Activated T-cell treated with anti-CD3 and anti-CD28 coated beads, Interleukin-2, amount 50 U/mL, for 72 hours (primary cell): ENCODE measurements at places on chromosomes 7 and 10. TPM values are rescaled to one million over a fixed set of nuclear protein-coding genes. Genes with fewer than 3 reads are reported as not detected.

- no peak for DNase-seq
Measured at GRCh38 chr7:107622894-107623293, 37.7 kb upstream of the SLC26A4 start.

GRCh38 chr7:109616551-109617069 lies 1046.9 kb downstream of the DNAJB9 start:
- no peak for DNase-seq

DNA sequence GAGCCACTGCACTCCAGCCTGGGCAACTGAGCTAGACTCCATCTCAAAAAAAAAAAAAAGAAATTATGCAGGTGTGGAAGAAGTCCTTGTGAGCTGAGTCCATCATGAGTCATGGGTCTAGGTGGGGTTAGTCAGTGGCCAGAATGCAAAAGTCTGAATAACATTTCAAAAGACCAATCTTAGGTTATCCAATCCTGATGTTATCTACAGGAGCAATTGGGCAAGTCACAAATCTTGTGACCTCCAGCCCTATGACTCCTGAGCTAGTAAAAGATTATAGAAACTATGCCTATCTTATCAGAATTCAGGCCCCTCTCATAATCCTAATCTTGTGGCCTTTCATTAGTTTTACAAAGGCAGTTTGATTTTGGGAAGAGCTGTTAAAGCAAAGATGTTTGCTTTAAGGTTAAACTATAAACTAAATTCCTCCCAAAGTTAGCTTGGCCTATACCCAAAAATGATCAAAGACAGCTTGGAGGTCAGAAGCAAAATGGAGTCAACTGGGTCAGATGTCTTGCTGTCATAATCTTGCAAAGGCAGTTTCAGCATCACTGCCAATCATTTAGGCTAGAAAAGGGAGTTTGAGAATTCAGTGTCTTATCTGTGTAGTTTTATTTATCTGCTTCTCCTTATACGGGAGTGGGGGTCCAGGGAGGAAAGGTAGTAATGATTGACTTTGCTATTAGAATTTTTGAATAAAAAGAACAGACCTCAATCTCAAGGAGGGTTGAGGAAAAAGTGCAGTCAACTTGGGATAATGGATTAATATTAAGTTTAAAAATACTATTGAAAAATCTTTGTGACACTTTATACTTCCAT lies 71.2 kb upstream of the TRIM24 start:
- no peak for DNase-seq

DNA sequence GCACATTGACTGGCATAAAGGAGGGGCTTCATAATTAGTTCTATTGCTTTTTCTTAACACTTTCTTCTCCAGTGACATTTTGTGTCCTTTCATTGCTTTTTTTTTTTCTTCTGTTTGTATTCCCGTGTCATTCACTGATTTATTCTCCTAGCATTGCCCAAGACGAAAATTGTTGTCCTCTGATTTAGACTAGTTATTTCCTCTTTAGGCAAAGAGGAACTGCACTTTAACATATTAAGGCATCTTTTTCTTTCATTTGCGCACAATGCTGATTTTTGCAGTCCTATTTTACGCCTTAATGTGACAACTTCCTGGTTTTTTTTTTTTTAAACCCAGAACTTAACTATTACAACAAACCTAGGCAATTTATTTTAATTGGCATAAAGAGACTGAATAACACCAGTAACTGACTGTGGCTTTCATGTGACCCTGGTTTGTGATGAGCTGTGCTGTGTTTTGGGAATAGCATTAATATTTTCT lies 39.7 kb downstream of the ARID5B start:
- DNase-seq = no peak

GRCh38 chr10:125639846-125640245 lies 43.1 kb downstream of the TEX36 start:
- no peak for DNase-seq

- DNase-seq = no peak
Measured at GRCh38 chr10:44769450-44769849, 141.7 kb upstream of the TMEM72 start.

DNA sequence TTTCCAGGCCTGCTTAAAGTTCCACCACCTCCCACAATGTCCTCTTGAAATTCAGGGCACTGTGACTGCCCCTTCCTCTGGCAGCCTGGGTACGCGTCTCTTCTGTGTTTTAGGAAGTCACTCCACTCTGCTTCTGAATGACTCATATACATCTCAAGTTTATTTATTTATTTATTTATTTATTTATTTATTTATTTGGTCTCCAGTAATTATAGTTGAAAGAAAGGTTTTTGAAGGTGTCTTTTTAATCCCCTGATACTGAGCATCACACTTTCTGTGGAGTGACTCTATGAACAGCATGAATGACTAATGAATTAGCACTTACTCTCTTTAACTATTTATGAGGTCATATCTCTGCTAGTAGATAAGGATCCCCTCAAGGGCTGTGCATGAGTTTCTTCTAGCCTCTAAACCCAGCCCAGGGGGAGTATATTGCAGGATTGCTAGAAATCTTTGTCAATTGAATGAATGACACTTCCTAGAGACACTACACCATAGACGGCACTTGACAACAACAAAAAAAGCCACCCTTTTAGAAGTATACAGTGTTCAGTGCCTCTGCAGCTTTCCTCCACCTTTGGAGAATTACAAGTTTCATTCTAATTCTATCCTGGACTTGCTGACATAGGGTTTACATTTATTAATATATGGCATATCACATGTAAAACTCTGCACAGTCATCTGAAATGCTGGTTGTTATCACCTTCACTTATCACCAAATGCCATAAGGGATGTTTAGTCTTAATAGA lies 2.1 kb downstream of the MACC1 start:
- no peak for DNase-seq

DNA sequence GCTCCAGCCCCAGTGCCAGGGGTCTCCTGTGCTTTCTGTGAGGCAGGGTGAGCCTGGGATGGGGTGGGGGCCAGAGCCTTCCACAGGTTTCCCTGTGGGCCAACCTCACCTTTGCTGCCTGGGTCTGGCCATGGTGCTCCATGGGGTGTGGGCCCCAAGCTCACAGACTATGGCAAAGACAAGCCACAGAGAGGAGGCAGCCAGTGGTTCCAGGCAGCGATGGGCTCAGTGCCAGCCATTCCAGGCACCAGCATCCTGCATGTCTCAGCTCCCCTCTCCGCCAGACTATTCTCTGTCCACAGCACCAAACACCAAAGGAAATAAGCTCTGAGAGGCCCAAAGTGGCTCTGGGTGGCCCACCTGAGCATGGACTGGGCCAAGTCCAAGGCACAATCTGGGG lies 133.5 kb downstream of the PTPN20 start:
- DNase-seq = no peak

- no peak for DNase-seq
Measured at GRCh38 chr7:106260136-106260561, 24.6 kb downstream of the NAMPT start.

DNA sequence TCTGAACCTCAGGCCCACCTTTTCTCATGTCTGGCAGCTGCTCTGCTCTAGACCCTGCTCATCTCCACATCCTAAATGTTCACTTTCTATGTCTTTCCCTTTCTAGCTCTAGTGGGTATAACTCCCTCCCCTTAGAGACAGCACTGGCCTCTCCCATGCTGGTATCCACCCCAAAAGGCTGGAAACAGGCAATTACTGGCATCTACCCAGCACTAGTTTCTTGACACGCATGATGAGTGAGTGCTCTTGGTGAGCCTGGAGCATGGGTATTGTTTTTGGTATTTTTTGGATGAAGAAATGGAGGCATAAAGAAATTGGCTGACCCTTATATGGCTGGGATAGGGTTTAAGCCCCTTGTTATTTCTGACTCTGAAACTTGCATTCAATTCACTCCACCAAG lies 156.0 kb downstream of the EGFR start:
- DNase-seq = no peak

DNA sequence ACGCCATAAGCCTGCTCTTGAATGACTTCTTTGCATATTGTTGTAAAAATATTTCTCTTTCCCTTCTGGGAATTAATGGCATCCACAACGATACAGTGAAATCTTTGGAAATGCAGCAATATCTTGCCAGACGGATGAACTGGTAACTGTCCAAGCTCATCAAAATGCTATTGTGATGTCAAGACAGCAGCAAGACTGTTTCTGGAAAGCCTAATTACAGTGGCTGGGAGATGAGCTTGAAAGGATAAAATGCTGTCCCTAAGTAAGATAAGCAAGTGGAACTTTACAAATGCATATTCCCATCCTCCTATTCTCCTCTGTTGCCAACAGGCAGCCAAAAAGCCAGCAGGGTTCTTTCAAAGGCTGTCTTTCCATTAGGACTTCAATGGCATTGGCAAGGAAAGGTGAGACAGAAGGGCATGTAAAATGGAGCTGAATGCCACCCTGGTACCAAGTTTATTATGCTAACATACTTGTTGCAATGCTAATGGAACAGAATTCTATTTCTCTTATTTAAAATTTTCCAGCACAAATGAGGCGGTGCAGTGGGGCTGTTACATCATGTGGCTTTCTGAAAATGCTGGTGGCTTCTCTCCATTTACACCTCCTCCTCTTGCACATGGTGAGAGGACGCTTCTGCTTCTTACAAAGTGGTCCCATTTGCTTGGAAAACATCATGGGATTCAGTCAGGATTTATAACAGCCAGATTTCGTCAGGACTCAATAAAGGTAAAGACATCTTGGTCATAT lies 178.3 kb upstream of the PTER start:
- no peak for DNase-seq

DNA sequence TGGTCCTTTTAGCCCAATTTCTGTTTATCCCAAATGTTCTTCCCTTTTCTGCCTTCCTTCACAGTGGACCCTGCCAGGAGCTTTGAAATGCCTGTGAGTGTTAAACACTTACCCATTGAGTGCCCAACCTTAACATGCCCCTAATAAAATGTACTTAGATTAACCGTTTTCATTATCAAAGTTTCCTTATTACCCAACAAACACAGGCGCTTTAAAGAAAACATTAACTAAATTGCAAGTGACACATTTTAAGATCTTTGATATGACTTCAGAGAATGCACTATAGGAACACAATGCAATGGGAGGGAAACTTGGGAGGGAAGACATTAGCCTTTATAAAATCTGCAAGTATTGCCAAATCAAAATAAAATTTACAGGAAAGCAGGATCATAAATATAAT lies 177.0 kb downstream of the CFTR start:
- no peak for DNase-seq

DNA sequence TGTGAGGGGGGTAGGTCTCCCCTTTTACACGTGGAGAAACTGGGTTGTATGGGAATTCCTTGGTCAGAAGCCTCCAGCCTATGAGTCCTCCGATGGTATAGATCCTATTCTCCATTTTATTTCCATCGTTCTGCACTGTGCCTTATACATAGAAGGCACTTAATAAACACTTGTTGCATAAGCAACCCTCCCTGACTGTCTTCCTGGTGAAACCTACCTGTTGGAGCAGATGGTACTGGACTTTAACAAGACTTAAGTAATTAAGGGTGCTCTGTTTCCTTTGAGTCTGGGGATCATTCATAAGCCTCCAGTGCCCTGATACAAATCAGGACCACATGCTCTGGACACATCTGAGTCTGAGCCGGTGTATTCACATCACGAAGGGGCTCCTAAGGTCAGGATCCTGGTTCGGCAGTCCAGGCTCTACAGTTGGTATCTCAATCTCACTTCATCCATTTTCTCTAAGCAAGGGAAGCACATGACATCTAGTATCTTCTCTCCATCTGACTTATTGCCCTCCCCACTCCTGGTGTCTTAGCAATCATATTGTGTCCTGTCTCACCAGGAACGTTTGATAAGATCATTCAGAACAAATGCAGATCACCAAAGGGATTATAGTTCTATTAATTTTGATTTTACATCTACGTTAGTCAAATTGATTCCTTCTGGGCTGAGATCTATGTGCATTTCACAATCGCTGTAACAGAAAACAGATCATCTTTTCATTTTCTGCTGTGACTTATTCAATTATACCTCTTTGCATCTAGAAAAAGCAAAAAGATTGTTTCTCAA lies 22.8 kb upstream of the EZH2 start:
- no peak for DNase-seq

GRCh38 chr10:122441961-122442360 lies 12.5 kb upstream of the ARMS2 start:
- no peak for DNase-seq

- no peak for DNase-seq
Measured at GRCh38 chr7:34042406-34042805, 137.1 kb downstream of the BMPER start.

- no peak for DNase-seq
Measured at GRCh38 chr7:104980440-104980839, 33.6 kb upstream of the KMT2E start.

- DNase-seq = no peak
Measured at GRCh38 chr10:13003004-13003403, 1.5 kb upstream of the CCDC3 start.

GRCh38 chr7:46454816-46455215 lies 533.7 kb upstream of the IGFBP3 start:
- DNase-seq = no peak

DNA sequence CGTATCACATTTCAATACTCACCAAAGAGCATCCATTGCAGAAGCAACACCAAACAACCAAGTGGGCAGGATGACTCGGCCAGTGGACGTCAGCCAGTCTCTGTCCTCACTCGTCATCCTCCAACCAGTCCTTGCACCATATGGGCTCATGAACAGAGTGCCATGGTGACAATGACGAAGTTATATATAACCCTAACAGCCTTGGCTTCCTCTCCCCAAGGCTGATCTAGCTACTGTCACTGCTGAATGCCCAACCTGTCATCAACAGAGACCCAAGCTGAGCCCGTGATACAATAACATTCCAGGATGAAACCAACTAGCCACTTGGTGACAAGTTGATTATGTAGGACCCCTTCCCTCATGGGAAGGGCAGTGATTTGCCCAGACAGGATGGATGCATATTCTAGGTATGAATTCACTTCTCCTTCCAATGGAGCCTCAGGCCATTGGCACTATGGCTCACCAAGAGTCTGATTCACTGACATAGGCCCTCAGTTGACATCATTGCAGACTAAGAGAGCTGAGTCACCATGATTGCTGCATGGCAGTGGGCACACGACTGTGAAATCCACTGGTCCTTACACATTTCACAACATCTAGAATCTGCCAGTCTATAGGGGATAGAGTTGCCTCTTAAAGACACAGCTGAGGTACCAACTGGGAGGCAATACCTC lies 26.3 kb upstream of the PPIF start:
- DNase-seq = peak; percentile 61

DNA sequence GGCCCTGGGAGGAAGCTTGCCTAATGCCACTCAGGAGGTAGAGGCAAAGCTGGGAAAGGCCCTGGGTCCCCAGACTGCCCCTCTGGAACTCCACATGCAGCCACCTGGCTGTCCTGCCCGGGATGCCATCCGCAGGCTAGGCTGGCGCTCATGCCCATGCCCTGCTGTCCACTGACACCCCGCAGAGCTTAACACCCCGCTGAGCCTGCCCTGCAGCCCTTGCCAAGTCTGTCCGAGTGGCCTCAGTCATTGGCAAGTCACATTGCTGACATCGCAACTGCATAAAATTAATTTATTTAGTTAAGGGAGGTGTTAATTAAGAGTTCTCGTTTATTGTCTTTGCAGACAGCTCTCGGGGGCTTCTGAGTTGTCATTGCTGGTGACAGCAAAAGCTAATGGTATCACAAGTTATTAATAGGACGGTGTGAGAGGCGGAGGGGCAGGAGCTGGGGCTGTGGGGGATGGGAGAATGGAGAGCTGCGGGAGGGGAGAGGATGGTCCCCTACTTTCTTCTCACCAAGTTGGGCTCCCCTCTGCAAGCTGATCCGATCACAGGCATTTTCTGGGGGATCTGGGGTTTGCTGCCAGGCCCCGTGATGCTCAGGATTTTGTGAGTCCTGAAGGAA lies 55.6 kb upstream of the PCBD1 start:
- no peak for DNase-seq

The FBXO24 gene
- total RNA-seq = 3.6 TPM

The WEE2 gene
- total RNA-seq = not detected

The NPY4R2 gene
- not detected for total RNA-seq

The PRR15 gene
- not detected for total RNA-seq

The AZGP1 gene
- total RNA-seq = not detected

The ANK3 gene
- 33.3 TPM for total RNA-seq

The AOAH gene
- total RNA-seq = 23.5 TPM
